ENCODE measurements at places on chromosomes 2 and 18.

DNA sequence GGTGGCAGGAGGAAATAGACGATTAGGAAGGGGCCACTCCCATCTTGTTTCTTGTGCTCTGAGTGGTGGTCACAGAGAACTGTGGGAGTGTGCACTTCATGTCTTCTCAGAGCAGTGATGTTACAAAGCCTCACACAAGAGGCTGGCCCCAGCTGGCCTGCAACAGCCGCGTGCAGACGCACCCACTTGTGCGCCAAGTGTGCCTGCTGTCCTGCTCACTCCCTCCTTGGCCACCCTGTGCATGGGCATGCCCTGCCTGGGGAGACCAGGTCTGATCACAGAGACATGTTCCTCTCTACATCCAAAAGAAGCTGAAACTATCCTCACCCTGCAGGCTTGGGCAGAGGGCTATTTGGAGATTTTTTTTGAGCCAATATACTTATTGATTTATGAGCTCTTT is 108.4 kb downstream of the MRO start:
- DNase-seq = no peak

DNA sequence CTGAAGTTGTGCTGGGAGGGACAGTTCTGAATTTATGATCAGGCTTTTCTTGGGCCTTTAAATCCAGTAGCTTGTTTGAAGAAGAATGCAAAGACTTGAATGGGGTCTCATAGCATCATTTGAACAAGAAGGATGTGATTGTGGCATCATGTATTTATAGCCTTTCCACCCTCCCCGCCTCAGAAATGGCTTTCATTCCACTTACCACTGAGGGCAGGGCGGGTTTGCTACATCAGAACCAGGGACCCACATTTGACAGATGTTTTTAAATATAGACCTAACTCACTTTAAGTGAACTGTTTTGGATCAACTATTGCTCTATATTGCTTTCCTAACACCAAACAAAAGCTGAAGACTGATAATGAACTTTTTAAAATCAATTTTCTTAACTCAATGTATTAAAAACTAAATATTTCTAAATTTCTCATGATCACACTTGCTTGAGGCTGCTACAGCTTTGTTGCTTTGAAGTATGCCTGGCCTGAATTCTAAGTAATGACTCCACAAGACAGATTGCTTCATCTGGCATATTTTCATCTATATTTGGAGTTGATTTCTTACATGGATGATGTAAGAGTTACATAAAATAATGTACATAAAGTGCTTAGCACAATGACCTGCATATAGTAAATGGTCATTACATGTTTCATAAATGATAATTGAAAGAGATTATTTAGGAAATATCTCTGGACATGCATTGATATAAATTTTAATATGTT is 1552.9 kb upstream of the SLC39A10 start:
- DNase-seq = no peak

DNA sequence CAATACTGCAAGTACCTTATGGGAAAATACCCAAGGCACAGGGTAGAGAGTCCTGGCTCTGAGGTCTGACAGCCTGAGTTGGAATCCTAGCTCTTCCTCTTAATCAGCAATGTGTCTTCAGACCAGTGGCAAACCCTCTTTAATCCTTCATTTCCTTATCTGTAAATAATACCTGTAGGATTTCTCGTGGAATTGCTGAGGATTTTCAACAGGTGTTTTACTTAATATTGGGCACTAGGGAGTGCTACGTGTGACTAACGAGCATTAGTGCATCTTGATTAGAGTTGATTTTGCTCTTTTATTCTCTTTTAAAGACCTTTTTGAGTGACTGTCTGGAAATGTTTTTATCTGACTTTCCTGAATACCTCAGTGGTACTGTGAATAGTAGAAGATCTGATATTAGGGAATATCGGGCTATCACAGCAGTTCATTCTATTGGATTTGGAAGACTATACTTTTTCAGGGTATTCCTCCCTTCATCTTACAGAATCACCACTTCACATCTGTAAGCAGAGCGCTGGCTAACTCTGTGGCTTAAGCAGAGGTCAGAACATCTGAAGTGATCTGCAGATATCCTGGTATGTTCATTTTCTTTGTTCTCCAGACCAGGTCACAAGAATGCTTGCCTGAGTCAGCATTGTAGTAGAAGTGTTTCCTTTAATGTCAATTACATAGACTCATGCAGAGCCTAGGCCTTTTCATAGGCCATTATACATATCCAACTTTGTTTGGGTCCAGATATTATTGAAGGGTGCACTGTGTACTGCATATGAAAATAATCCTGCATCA is 49.1 kb downstream of the ARHGAP28 start:
- no peak for DNase-seq

GRCh38 chr2:240251848-240252190 is 111.4 kb upstream of the OTOS start:
- DNase-seq = no peak

- no peak for DNase-seq
Observed at GRCh38 chr2:132757676-132758075, 87.7 kb upstream of the LYPD1 start.
